Activated naive CD4-positive, alpha-beta T cell treated with anti-CD3 and anti-CD28 coated beads, Interleukin-2, amount 50 U/mL, for 16 hours (primary cell): ENCODE measurements at places on chromosomes 5 and 9.

DNA sequence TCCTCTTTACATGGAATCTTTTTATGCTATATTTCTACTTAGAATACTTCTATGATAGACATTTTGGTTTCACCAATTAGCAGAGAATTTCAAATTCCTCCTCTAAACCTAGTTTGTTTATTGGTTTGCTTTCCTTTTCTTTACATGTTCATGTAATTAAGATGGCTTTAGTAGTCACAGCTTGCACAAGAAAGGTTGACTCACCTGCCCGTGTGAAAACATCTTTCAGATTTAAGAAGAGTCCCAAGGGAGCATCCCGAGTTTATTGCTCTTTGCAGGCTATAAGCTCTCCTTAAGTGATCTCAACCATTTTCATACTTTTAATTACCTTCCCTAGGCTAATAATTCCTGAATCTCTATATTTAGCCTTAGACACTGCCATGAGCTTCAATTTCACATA lies 28.9 kb downstream of the TYRP1 start:
- no peak for DNase-seq

- DNase-seq: no peak
Observed at GRCh38 chr5:52017567-52017966, 634.3 kb downstream of the ISL1 start.

DNA sequence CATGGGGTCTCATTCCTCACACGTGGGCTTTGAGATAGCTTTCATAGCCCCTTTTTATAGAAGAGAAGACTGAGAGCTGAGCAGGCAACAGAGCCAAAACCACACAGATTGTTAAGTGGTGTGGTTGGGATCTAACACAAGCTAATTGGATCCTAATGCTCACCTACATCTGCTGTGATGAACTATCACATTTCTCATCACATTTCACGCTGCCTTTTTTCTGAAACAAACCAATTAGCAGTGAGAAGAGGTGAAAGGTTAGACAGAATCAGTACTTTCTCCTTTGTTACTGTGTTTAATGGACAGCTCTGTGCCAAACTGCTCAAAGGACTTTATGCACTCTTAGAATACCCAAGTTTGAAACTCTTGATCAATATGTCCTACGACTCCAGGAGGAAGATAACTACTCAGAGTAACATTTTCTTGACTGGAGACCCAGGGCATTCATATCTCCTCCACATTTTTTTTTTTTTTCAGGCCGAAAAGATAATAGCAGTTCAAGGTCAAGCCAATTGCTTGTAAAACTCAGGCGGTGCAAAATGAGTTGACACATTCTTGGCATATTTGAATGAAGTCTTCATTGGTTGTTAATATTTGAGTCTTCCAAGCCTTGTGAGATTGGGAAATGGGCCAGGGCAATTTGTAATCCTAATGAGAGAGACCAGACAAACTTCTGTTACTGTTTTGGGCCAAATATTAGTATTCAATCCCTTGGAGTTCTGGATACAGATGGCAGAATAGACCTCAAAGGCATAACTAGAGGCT lies 138.4 kb downstream of the KCTD16 start:
- no peak for DNase-seq

DNA sequence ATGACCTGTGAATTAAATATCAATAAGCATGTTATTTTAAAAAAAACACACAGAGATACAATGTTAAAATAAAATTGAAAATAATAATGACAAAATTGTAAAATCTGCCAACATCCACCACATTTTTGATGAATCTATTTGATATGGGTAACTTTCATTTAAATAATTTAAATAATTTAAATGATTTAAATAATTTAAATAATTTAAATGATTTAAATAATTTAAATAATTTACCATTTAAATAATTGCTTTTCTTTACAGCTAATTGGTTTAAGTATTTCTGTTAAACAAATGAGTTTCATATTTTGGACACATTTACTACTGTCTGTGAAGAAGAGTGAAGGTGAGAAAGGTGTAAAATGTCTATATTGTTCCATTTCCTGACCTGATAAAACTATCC lies 22.1 kb upstream of the GABRA6 start:
- DNase-seq: no peak

DNA sequence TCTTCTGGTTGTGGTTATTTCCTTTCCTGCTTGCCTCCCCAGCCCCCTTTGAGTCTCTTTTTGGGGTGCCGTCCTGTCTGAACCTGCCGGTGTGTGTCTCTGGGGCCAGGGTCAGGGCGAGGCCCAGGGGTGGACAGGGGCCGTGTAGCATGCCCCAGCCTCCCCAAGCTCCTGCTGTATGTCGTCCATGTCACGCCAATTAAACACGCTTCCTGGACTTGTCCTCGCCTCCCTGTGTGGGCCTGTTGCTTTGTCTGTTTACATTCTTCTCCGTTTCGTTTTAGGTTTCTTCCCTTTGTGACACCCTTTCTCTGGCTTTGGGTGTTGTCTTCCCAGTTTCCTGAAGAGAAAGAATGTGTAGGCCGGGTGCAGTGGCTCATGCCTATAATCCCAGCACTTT lies 28.5 kb upstream of the HMCN2 start:
- no peak for DNase-seq

DNA sequence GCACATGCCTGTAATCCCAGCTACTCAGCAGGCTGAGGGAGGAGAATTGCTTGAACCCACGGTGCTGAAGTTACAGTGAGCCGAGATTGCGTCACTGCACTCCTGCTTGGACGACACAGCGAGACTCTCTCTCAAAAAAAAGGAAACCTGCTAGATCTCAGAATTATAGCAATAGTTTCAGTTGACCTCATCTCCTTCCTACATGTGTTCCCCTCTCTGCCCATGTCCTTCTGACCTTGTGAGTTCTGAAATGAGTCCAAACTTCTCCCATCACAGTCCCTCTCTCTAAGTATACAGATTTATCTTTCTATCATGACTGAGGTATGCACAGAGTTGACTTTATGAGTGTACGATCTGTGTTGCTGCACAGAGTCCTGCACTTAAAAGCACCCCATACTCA lies 44.6 kb upstream of the SHOC1 start:
- DNase-seq: no peak

GRCh38 chr5:89303033-89303480 lies 420.1 kb upstream of the MEF2C start:
- DNase-seq: no peak

DNA sequence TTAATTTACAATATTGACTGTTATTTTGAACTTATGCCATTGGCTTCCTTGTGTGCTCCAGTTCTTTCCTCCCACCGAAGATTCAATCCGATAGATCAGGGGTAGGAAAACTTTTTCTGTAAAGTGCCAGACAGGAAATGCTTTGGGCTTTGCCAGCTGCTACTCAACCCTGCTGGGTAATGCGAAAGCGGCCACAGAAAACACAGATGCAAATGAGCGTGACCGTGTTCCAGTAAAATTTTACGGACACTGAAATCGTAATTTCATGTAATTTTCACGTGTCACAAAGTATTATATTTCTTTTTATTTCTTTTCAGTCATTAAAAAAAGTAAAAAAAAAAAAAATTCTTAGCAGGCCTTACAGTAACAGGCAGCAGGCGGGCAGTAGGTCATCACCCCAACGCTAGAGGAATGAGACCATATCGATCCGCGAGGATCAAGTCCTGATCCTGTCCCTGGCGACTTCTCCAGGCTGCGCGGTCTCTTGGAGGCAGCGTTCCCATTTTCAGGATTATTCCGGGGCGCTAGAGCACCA lies 599 bp downstream of the NMRK1 start:
- DNase-seq: peak; percentile 23

DNA sequence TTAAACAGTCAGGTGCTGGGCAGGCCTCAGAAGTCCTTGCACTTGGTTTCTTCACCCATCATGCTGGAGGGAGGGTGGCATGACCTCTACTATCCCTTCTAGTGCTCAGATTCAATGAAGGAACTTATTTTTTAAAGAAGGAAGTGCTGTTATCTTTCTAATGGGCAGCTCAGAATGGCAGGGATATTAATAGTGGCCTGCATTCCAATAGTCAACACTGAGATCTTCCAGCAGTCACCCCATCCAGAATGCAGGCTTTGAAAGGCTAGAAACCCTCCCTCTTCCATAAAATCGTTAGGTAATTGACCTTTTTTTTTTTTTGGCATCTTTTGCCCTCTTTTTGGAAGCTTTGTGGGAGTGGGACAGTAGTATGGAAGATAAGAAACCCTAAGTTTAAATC lies 325.0 kb downstream of the ARRDC3 start:
- DNase-seq: no peak

- no peak for DNase-seq
Observed at GRCh38 chr5:101838435-101838834, 457.6 kb downstream of the SLCO4C1 start.

DNA sequence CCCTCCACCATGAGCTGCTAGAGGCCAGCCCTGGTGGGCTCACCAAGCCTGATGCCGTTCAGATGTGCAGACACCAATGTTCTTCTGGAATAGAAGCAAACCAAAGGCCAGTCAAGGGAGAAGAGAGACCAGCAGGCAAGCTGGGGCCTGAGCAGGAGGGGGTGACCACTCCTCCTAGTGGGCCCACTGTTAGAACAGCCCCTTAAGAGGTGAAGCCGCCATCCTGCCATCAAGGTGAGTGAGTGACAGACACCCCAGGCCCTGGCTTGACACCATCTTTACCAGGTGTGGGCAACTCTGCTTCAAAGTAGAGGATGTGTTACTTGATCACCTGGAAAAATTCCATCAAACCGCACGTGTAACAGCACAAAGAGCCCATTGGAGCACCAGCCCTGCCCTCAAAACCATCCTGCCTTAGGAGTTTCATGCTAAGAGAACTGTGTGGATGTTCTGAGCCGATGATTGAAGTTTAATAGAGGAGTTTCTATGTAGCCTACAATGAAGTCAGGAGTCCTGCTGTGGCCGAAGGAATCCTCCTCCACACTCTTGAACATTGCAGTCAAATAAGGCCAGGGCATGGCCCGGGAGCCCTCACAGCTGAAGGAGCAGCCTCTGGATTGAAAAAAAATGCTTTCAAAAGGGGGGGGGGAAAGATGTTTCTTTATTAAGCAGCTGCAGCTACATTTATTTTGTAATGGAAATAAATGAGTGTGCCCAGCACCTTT lies 20.8 kb downstream of the AMBP start:
- DNase-seq: no peak

DNA sequence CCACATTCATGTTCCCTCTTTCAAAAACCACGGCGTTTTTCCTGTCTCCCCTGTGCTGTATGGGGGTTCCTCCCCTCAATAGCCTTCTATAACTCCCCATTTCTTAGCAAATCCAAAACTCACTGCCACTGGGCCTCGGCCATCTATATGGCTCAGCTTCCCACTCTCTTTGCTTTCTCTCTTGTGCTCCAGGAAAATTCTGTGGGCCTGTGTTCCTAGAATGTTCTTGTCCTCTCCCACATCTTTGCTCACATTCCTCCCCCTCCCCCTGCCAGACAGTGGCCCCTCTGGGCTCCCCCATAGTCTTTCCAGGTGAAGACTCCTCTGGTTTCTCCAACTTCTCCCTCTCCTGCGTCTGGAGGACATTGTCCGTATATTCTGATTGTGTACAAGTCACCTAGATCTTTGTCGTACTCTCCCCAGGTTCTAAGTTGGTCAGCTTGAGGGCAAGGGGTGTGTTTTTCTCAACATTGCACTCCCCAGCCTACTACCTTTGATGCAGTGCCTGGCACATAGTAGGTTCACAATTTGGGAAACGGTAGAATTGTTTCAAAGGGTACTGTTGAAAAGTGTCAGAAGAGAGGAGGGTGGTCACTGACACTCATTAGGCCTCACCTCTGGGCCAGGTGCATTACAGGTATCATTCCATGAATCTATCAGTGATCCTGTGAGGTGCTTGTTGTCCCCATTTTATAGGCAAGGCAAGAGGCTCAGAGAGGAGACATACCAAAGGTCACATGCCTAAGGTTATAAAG lies 3.7 kb upstream of the DUSP1 start:
- DNase-seq: no peak

DNA sequence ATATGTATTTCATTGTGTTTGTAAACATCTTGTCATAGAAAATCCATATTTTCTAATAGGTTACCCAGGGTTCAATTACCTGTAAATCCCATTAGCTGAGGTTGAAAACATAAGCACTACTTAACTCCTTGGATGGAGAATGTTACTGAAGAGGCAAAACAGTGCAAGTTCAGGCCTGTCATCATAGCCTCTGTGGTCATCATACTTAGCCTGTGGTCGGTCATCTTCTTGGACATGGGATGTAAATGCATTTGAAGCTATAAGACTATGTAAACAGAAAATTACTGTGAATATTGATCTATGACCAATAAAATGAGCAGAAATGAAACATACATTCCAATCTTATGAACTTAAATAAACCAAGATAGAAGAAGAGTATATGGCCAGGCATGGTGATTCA lies 164.7 kb downstream of the CHSY3 start:
- DNase-seq: no peak

GRCh38 chr9:123568691-123569688 lies 213.0 kb downstream of the CRB2 start:
- no peak for DNase-seq

DNA sequence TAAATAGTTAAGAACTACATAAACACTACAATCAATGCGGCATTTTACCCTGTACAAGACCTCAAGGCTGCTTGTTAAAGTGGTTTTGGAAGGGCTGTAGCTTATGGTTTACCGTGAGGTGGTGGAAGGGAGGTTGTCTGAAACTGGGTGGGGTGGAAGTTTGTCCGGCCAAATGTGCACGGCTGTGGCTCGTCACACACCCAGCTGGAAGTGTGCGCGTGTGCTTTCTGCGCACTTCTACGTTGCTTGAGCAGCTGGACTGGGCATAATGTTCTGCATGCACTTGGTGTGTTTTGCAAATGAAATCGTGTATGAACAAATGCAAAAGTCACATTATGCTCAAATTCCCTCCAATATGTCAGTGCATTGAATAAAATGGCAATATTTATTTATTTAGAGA lies 17.4 kb upstream of the FLT4 start:
- no peak for DNase-seq

DNA sequence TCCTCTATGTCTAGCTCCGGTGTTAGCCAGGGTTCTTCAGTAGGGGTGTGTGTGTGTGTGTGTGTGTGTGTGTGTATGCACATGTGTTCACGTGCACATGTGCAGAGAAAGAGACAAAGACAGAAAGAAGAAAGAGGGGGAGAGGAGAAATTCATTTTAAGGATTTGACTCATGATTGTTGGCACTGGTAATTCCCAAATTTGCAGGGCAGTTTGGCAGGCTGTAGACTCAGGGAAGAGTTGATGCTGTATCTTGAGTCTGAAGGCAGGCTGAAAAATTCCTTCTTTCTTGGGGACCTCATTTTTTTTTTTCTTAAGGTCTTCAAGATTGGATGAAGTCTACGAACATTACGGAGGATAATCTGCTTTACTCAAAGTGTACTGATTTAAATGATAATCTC lies 335.7 kb downstream of the NSG2 start:
- no peak for DNase-seq
